ENCODE measurements at places on chromosomes 1 and 21.

DNA sequence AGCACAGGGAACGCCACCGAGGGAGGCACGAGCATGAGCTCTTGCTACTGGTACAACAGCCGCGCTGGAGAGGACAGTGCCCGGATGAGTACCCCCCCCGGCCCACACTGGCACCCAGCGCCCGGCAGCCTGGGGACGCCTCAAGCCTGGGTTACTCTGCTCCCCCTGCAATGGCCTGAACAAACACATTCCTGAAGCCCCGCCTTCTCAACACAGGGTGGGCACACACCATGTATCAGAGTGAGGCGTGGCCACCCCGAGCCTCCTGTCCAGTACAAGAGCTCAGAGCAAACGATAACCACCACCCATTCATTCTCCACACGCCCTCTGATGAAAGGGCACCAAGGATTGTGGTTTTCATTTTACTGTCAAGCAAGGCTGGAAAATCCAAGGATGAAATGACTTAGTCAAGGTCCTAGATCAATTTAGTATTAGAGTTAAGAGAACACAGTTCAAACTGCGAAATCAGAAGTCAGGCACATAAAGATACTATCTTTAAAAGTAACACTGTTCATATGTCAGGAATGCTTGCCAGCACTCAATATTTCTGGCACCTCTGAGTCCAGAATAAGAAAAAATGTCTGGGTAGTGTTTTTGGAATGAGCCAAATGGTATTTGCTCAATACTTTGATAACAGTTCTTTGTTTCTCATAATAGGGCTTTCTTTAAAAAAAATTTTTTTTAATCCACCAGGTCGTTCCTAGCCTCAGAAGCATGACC is 22.0 kb downstream of the UBE2G2 start:
- no peak for DNase-seq

DNA sequence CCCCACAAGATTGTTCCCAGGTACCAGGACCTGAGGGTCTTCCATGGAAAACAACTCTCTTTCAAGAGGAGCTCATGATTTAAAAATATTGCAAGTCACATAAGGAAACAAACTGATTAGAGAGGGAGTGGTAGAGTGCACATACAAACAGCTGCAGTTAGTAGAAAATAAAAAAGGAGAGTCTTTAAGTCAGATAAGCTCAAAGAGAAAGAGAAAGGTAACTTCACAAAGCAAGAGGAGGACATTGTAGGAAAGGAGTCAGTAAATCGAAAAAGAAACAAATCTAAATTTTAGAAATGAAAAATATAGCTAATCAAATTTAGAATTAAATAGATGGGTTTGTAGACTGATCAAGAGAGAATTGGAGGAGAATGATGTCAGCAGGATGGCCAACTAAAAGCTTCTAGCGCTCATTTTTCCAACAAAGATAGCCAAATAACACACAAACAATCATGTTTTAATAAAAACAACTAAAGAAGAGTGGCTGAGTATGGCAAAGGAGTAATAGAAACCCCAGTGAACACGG is 86.1 kb upstream of the CD53 start:
- DNase-seq: no peak

DNA sequence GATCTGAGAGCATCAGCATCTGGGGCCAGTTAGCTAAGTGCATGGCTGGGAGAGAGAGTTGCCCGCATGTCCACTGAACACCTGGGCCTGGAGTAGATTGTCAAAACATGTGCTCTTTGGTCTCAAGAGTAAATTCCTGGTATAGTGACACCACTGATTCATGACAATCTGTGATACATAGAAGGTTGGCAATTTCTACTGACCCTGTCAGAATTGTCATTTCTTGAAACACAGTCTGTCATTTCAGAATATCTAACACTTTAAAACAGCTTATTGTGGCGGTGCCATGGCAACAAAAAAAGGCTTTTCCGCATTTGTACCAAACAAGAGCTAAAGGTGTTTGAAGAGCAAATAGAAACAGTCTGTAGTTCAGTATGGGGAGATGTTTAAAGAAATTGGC is 186.4 kb upstream of the FAM78B start:
- DNase-seq: no peak

DNA sequence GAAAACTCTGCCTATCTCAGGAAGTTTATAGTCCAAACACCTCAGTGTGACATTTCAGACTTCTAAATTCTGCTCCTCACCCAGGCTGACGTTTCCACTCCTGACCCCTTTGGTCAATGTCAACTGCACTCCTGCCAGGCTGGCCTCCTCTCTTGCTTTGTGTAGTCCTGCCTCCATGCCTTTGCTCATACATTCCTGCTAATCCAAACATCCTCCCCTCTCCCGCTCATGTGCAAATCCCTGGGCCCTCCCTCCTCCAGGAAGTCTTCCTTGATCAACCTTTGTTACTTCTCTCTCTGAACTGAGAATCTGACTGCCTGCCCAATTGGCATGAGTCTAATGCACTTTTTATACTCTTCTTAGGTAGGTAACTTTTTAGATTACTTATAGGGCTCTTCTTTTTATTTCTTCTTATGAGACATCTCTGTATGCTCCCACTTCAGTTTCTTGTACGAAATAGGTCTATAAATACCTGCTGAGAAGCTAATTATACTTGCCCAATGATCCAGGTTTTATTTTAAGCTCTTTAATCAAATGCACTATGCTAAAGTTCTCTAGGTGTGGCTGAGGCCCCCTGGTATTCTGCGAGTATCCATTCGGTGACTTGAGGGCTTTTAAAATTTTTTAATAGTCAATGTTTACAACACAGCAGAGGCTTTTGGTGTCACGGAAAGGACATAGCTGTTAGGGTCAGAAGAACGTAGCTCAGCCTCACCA is 128.1 kb downstream of the PLXNA2 start:
- DNase-seq: no peak

DNA sequence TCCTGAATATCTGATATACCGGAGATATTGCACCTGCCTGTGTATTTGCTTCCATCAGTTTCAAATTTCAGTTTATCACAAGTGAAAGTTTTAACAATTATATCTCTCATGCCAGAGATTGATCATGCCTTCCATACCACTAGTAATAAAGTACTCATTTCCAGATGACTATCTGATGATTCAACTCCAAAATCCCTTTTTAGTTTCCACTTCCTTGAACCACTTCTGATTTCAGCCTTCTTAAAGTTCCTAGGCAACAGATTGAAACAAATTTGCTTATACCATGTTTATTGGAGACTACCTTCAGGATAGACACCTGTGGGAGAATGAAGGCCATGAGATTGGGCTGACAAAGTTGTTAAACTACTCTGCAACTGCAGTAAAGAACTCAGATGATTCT is 21.5 kb upstream of the COL11A1 start:
- DNase-seq: no peak

DNA sequence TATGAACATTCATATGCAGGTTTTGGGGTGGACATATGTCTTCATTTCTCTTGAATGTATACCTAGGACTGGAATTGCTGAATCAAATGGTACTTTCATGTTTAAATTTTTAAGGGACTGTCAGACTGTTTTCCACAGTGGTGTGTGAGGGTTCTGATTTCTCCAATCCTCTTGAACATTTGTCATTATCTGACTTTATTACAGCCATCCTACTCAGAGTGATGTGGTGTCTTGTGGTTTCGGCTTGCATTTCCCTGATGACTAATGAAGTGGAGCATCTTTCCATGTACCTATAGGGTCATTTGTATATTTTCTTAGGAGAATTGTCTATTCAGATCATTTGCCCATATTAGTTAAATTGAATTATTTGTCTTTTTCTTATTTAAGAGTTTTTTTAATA is 35.4 kb upstream of the ZNF281 start:
- no peak for DNase-seq

- DNase-seq: no peak
Measured at GRCh38 chr21:34187935-34188334, 114.6 kb downstream of the MRPS6 start.

DNA sequence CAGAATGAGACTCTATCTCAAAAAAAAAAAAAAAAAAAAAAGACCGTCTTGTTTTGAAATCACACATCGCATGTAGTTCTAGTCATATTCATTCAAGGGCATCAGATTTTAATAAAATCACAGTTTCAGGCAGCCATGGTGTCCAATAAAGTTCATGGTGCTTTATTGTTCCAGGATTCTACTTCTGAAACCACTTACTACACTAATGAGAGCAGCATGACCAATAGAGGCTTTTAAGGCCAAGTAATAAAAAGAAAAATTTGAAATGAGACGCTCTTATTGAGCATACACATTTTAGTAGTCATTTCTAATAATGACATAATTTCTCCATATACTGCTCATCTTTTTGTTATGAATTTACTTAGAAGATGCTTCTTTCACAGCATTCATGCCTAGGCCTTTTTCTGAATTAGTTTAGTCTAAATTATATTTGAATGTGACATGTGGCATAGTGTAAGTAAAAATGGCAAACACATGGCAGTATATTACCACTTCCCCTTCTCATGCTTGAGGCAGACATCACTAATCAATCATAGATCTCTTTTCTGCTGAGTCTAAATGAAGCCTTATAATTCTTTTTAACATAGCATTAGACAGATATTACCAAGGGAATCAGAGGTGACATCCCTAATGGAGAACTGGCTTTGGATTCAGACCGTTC is 18.5 kb downstream of the NTMT2 start:
- no peak for DNase-seq

DNA sequence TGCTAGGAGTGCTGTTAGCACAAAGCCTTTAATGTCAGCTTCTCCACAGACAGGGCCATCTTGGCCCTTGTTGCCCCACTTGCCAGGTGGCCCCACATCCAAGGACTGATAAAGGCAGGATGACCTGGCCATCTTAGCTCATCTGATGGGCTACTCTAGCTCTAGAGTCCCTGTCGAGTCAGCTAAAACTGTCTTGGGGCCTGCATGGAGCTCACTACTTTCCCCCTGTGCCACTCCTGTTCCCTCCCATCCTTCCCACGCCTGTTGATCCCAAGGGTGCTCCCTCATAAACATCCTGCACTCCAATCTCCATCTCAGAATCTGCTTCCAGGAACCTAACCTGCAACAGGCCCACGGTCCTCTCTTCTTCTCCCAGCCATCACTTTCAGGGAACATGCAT is 652 bp upstream of the GPX7 start:
- no peak for DNase-seq

- DNase-seq: no peak
Measured at GRCh38 chr1:172321451-172321850, 99.0 kb upstream of the C1orf105 start.

DNA sequence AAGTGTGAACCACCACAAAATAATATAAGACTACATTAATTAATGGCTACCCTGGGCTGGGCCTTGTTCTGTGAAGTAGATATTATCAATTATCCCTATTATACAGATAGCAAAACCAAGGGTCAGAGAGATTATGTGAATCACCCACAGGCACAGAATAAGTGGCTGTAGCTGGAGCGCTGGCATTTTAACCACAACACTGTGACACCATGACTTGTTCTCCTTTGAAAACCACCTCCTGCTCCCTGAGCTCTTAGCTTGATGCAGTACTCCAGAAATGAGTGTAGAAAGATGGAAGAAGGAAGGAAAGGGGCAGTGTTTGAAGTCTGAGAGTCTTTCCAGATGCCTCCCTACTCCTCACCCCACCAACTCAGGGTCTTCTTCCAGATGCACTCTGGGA is 29.5 kb upstream of the JUN start:
- DNase-seq: no peak

- DNase-seq: no peak
Measured at GRCh38 chr1:26359981-26360806, 6.3 kb upstream of the CRYBG2 start.

- DNase-seq: no peak
Measured at GRCh38 chr1:199784138-199784895, 243.2 kb upstream of the NR5A2 start.

- no peak for DNase-seq
Measured at GRCh38 chr1:115337633-115338456, at the start of gene NGF. Gene NGF, minus strand, starts transcription at chr1:115338249. Its CDS starts 51,454 bp downstream, at chr1:115286795.

GRCh38 chr1:115466433-115466832 is 128.4 kb upstream of the NGF start:
- no peak for DNase-seq

GRCh38 chr1:111503585-111504060 is at the start of the genes ADORA3 and TMIGD3:
Gene ADORA3, minus strand, starts transcription at chr1:111503633. Its CDS starts 279 bp downstream, at chr1:111503354.
Gene TMIGD3, minus strand, starts transcription at chr1:111503633. Its CDS starts 279 bp downstream, at chr1:111503354.
- no peak for DNase-seq

DNA sequence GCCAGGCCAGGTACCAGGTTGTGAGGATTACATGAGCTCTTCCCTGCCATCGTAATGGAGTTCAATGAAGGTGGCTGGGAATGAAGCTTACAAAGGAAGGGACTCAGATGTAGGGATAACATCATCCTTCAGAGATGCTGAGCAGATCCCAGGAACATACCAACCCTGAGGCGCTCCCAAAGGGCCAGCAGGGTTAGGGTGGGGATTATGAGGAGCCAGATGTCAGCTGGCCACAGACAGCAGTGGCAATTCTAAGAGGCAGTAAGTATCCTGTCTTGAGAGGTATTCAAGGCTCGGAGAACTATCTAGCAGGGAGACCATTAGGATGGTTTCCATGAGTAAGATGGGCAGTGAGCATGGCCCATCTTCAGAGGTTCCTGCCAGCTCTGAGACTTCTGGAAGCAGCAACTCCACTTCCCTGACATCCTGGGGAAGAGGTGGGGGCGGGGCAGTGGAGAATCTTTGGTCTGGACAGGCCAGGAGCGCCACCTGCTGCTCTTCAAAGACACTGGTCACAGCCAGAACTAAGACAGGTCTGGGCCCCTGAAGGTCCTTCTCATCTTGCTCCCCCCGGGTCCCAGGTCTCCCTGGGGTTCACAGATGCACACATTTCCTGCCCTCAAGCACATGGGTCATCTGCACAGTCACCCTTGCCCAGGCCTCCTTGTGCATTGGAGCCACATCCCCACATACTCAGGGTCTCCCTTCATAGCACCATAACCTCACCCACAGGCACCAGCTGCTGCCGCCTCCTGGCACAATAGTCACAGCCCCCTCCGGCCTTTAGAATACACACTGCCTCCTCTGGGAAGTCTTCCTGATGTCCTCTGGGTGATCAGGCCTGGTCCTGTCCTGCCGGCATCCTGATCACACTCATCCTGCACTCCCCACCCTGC is 2.7 kb upstream of the SDC3 start:
- no peak for DNase-seq

DNA sequence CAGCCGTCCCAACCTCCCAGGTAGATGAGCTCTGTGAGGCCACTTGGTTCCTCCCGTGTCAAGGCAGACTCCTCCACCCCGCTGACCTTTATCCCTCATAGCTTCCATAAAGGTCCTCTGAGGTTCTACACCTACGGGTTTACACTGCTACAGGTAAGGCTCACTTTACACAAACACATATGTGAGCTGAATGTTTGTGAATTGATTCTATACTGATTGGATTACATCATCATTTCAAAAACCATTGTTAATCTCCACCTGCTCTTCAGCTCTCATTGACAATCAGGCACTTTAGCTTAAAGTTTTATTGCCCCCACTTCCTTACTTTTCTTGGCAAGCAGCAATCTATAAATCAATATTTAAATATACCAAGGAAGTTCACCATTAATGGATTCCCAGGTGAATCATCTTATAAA is 12.8 kb upstream of the RGS16 start:
- DNase-seq: no peak

- no peak for DNase-seq
Measured at GRCh38 chr1:32855861-32856617, 14.7 kb downstream of the FNDC5 start.

- no peak for DNase-seq
Measured at GRCh38 chr1:2073382-2074230, 23.4 kb downstream of the PRKCZ start.

- no peak for DNase-seq
Measured at GRCh38 chr1:157983787-157984186, 9.7 kb upstream of the KIRREL1 start.

- no peak for DNase-seq
Measured at GRCh38 chr1:113243529-113243928, 146.8 kb upstream of the MAGI3 start.

All from naive thymus-derived CD8-positive, alpha-beta T cell (primary cell).